ENCODE measurements at places on chromosomes 3 and 15.
A peak's percentile ranks its signal among the peaks of the same experiment; 100 is the strongest.

DNA sequence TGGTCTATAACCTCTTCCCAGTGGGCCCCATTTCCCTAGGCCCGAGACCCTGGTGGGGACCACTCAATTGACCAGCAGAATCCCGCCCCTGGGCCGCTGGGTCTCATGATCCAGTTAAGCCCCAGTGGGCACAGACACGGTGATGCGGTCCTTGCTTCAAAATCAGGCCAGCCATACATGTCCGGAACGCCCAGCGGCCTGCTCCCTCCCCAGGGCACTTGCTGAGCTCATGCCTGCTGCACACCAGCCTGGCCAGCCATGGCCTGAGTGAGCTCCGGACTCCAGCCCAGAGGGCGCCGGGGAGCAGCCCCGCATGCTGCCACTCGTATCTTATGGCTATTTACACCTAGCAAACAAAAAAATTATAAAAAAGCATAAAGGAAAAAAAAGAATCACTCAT is 34.4 kb upstream of the IQSEC1 start:
- no peak for DNase-seq

- DNase-seq, result no peak
Observed at GRCh38 chr3:124696006-124696405, 34.2 kb upstream of the UMPS start.

DNA sequence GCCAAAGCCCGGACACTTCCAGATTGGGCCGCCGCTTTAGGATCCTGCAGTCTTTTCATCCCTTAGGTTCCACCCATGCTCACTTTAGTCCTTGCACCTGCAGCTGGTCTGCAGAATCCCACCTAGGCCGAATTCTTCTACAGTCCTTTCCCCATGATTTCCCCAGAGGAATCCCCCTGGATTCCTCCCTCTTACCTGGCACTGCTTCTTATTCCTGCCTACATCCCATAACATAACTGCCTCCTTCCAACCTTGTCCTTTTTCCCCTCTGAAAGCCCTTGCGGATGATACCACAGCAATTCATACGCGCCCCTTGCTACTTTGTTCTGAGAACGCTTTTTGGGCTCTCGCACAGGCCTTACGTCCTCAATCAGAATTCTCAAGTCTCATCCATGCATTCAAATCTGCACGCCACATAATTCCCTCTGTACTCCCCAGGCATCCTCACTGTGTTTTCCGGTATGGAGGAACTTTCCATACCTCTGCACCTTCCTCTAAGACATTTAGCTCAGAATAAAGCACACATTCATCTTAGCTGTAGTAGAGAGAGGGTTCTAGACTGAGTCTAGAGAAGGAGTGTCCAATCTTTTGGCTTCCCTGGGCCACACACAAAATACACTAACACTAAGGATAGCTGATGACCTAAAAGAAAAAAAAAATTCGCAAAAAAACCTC is 619 bp downstream of the EIF2AK4 start:
- no peak for DNase-seq

GRCh38 chr15:70101459-70102113 is 3.9 kb upstream of the TLE3 start:
- peak; percentile 45 for DNase-seq

GRCh38 chr3:98917608-98918007 is 16.1 kb upstream of the DCBLD2 start:
- no peak for DNase-seq

DNA sequence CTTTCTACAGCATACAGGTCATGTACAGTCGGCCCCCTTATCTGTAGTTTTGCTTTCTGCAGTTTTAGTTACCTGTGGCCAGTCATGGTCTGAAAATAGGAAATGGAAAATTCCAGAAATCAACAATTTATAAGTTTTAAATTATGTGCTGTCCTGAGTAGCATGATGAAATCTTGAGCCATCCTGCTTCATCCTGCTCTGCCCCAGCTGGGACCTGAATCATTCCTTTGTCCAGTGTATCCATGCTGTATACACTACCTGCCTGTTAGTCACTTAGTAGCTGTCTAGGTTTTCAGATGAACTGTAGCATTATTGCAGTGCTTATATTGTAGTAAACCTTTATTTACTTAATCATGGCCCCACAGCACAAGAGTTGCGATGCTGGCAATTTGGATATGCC is 44.8 kb downstream of the AP4E1 start:
- no peak for DNase-seq

- DNase-seq, result no peak
Observed at GRCh38 chr3:79405183-79405582, 362.6 kb downstream of the ROBO1 start.

- DNase-seq, result peak; percentile 78
Observed at GRCh38 chr3:46812237-46812791, 50.9 kb downstream of the MYL3 start.

GRCh38 chr3:27134171-27134796 is 234.9 kb downstream of the NEK10 start:
- peak; percentile 47 for DNase-seq

GRCh38 chr15:40087991-40088928 is 20.4 kb downstream of the BMF start:
- no peak for DNase-seq

DNA sequence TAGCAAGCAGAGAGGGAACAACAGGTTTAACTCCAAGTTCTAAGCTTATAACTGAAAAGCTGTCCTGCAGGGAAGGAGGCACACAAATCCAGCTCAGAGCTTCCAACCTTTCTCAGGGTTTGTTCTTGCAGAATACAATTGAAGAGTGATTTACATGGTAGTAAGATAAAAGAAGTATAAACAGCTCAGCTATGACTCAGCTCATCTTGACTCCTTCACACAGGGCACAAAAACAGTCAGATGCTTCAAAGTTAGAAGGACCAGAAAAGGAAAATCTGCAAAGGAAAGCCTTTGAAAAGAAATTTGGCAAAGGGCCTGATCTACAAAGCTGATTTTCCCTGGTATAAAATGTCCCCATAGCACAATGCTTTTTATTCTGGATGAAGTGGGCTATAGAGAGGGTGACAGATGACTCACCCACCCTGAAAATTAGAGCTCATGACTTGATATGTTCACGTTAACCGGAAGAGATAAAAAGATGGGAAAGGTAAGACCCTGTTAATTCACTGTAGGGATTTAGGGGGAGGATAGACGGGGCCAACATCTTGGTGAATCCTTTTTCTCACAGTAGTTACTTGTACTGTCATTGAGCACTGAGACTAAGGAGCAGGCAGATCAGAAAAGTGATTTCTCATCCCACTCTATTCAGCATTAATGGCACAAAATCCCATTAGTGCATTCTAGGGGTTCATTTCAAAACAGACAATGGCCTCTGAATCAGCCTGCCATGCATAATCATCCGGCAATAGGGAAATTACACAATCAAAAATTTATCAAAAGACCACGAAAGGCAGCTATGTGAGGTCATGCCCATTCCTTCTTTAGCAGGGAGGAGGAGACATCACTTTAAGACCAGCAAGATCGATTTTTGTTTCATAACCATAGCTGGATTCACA is 143.5 kb downstream of the GAP43 start:
- no peak for DNase-seq

DNA sequence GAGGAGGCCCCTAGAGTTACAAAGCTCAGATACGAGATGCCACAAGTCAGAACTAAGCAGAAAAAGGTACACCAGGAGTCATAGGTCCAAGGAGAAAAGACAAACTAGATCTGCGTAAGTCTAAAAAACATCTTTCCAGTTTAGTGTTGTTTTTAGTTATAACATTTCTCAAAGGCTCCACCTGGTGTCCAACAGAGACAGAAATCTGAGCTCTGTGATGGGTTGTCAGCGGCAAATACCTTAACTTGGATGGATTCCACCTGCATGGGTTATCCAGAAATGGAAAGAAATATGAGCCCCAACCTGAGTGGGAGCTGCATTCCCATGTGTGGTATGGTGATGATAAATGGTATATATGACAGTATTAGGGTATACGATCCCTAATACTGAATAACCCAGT is 238.6 kb upstream of the CHRM5 start:
- DNase-seq, result no peak

DNA sequence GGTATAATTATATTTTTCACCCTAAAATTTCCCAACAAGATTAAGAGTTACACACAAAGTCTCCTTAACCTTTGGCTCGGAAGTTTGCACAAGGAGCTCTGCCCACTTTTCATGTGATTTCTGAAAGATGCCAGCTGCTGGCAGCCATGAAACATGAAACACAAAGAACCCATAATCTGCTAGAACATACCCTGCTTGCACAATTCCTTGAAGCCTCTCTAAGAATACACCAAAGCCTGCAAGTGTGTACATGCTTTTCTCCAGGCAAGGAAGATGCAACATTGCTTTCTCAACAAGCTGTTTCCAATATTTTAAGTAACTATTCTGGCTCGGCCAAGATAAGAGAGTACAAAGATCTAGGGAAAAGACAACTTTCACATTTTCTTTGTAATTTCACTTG is 182.0 kb upstream of the WNT5A start:
- DNase-seq, result no peak

GRCh38 chr3:100522125-100522524 is 29.7 kb downstream of the TMEM45A start:
- DNase-seq, result no peak

- no peak for DNase-seq
Observed at GRCh38 chr3:152760591-152760990, 74.3 kb upstream of the P2RY1 start.

GRCh38 chr3:53026382-53027162 is 19.3 kb downstream of the SFMBT1 start:
- no peak for DNase-seq

- no peak for DNase-seq
Observed at GRCh38 chr3:134056464-134056891, 26.8 kb upstream of the SLCO2A1 start.

DNA sequence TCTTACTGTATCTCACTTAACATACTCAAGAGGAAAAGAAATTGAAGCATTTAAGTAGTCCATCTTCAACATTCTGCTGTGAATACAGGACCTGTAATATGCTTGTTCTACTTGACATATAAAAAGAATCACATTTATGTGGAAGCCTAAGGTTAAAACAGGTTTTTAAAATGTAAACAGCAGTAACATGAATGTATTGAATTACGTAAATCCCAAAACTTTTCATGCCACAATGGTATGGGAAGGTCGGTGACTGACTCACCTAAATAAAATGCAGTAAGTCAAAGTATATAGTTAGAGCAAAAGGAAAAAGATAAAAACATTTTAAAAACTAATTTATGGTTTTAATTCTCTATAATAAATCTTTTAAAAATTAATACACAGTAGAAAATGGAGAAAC is 115.7 kb upstream of the TJP1 start:
- DNase-seq, result no peak

- no peak for DNase-seq
Observed at GRCh38 chr3:161171113-161171512, 50.0 kb upstream of the NMD3 start.

DNA sequence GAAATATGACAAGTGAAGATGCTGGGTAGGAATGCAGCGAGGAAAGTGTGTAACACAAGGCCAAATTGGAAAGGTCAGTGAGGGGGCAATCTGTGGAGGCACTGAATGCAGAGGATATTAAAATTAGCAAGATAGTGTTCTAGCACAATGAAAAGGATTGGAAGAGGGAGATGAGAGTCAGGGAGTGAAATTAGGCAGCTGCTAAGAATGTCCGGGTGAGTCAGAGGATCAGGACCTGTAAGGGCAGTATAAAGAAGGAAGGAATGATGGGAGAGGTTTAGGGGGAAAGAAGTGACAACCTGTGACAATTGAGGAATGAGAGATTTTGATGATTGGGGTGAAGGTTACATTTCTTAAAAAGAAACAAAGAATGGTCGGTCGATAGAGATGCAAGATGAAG is 103.5 kb downstream of the UBE3A start:
- no peak for DNase-seq

GRCh38 chr15:89023311-89023961 is 64.8 kb upstream of the ABHD2 start:
- DNase-seq, result no peak

DNA sequence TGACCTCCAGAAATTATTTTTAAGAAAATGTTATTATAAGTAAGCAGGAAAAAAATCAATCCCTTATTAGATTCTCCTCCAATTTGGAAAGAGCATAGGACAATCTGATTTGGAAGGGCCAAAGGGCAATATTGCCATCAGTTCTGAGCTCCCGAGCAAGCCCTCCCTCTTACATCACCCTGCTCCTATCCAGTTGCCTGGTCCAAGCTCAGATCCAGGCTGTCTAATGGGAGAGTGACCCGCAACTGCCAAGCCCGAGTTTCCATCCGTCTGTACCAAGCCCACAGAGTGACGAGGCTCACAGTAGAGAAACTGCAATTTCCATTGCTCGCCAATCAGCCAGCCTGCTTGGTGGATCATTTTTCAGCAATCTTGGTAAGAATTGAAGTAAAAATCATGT is 187.7 kb downstream of the MEX3B start:
- DNase-seq, result no peak

GRCh38 chr15:25408428-25408827 is 30.4 kb downstream of the UBE3A start:
- DNase-seq, result no peak

- DNase-seq, result no peak
Observed at GRCh38 chr3:127572735-127573134, 17.8 kb downstream of the TPRA1 start.

DNA sequence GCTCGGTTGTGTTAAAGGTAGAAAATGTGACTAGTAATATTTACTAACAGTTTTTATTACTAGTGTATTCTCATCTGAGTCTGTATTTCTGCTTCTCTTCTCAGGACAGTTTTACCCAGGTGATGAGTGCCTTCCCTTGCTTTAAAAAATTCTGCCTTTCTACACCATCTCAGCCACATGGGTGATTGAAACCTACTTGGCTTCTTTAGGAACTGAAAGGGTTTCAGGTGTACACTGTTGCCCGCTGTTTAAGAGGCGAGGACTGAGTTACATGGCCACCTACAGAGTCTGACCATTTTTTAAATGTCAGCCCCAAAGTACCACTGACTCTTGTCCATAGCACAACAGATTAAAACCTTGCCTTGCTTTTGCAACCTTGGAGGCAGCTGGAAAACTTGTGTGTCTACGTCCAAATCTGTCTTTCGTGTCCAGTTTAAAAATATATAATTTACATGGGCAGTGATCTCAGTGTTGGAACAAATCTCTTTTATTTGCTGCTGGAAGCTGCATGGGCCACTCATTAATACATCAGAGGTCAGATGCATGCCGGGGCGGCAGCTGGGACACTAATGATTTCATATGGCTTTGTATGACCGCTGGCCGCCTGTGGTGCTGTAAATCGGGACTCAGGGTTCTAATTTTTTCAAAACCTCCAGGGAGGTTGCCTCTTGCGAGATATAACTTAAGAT is 44.6 kb downstream of the TRIM71 start:
- DNase-seq, result no peak

GRCh38 chr3:120407508-120408287 is 43.1 kb downstream of the FSTL1 start:
- no peak for DNase-seq

GRCh38 chr15:78077053-78077870 is at the start of gene TBC1D2B:
Gene TBC1D2B (minus strand): TSS chr15:78077711. CDS start chr15:78077652, 59 bp downstream.
- peak; percentile 78 for DNase-seq

Measured in germinal center (tissue), 1 donor.